Activated naive CD8-positive, alpha-beta T cell treated with anti-CD3 and anti-CD28 coated beads for 36 hours (primary cell): ENCODE measurements at places on chromosomes 1 and 21. TPM values are rescaled to one million over a fixed set of nuclear protein-coding genes. Genes with fewer than 3 reads are reported as not detected.

SEMA4A gene
- total RNA-seq: 13.2 TPM

ADGRL4 gene
- total RNA-seq: not detected

- H3K4me3 ChIP-seq: no peak overlapping the region
- DNase-seq: no peak
- H3K27me3 ChIP-seq: no peaks in the 10 kb centered on the region
- H3K4me1 ChIP-seq: peaks cover 57% of the 10 kb centered on the region
- peaks cover 15% of the 10 kb centered on the region for H3K36me3 ChIP-seq
- H3K27ac ChIP-seq: no peak overlapping the region
Measured at GRCh38 chr1:193415256-193415655, 228.8 kb upstream of the B3GALT2 start.

DNA sequence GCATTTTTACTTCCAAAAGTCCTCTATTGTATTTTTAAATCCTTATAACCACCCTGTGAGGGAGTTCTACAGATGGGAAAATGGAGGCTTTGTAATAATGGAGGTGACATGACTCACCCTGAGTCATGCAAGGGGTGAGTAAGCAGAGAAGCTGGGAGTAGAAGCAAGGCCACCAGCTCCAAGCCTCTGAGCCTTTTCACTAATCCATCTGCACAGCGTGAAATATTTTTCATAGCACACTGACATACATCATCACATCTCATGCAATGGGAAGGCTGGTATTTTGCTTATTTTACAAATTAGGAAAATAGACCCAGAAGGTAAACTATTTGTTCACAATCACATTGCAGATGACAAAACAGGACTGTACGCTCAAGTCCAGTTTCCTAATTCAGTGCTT, 96.9 kb downstream of the KCNH1 start:
- no peak for DNase-seq
- H3K27ac ChIP-seq: no peak overlapping the region

- H3K36me3 ChIP-seq: no peaks in the 10 kb centered on the region
- no peaks in the 10 kb centered on the region for H3K4me1 ChIP-seq
- H3K4me3 ChIP-seq: no peak overlapping the region
- no peak overlapping the region for H3K27ac ChIP-seq
Measured at GRCh38 chr21:34302521-34302920, 61.3 kb upstream of the KCNE2 start.

GRCh38 chr1:119816407-119816806, 5.1 kb upstream of the REG4 start:
- no peak overlapping the region for H3K4me3 ChIP-seq
- H3K36me3 ChIP-seq: no peaks in the 10 kb centered on the region
- no peak for DNase-seq
- H3K27ac ChIP-seq: no peak overlapping the region
- H3K27me3 ChIP-seq: peaks cover 23% of the 10 kb centered on the region

- peaks cover 44% of the 10 kb centered on the region for H3K36me3 ChIP-seq
- H3K27me3 ChIP-seq: no peaks in the 10 kb centered on the region
- no peak for DNase-seq
- H3K4me3 ChIP-seq: peak overlapping the region; percentile 95
Measured at GRCh38 chr1:241849345-241849695, 1.3 kb downstream of the EXO1 start.
